T-cell (primary cell): ENCODE measurements at places on chromosomes 2 and 18.
A peak's percentile ranks its signal among the peaks of the same experiment; 100 is the strongest.

- DNase-seq: no peak
Observed at GRCh38 chr18:37422116-37422515, 143.5 kb downstream of the CELF4 start.

DNA sequence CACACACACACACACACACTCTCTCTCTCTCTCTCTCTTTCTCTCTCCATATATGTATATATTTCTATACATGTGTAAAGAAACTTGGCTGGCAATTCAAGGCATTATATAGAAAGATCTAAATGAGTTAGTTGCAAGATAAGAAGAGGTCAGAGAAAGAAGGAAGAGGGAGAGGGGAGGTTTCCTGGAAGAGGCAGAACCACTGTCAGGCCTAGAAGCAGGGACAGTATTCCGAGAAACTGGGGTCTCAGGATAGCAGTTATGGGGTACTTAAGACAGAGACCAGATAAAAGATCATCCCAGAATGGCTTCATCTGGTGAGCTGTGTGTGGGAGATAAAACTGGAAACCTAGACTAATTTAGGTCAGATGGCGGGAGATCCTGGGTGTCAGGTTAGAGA, 180.8 kb downstream of the CAMKMT start:
- DNase-seq: no peak

- DNase-seq: no peak
Observed at GRCh38 chr18:77248873-77249568, 627 bp upstream of the GALR1 start.

GRCh38 chr2:96138179-96139145, at the start of gene ASTL:
TSS of gene ASTL (minus strand) at chr2:96138502. CDS start at chr2:96138436, 66 bp downstream.
- DNase-seq: peak; percentile 63

DNA sequence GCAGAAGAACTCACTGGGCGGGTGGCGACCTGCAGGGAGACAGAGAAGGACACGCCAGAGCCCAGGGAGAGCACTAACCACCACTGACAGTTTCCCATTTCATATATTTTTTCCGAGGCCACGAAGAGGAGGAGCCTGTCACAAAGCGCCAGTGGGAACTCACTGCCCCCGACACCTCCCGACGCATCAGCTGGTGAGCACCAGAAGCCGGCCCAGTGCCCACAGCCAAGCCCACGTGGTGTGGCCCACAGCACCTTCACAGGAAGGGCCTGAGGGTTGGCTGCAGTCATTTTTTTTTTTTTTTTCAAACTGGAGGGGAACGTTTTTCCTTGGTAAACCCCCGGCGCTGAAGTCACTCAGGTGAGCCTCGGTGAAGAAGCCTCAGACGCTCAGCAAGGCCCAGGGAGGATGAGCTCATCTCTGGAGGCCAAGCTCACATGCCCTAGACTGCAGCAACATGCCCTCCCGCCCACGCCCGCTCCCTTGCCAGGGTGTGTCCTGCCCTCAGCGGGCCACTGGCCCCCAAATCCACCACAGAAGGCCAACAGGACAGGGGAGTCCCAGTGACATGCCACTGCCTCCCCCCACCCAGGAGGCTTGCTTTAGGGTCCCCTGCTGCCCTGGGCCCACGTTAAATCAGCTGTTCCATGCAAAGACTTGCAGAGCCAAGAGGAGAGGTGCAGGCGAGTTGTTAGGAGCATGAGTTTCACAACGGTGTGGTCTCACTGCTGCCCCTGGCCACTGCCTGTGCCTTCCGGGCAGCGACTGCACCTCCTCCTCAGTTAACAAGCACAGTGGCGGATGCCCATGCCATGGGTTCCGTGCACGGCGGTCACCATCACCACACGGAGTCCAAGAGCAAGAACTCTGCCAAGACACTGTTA, 68.1 kb downstream of the PARD6G start:
- no peak for DNase-seq

DNA sequence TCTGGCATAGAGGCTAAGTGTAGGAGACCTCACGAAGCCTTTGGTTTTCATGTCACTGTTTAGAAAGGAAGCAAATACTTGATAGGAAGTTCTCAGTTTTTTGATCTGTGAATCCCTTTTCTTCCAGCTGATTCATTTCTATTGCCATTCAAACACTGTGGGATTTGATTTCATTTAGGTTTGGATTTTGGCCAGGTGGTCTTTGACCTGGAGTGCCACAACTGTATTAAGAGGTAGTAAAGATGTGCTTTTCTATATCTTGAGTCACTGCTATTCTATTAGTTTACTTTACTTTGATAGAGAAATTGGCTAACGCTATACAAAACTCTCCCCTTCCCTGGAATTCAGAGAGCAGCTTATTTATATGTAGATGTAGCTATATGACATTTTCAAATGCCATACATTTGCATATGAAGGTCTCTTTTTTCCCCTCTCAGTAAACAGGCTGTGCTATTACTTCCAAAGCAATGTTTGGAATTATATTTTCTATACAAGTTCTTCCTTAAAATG, 132.4 kb upstream of the CAVIN2 start:
- no peak for DNase-seq

GRCh38 chr2:136281281-136282114, 163.5 kb upstream of the CXCR4 start:
- DNase-seq: peak; percentile 49

DNA sequence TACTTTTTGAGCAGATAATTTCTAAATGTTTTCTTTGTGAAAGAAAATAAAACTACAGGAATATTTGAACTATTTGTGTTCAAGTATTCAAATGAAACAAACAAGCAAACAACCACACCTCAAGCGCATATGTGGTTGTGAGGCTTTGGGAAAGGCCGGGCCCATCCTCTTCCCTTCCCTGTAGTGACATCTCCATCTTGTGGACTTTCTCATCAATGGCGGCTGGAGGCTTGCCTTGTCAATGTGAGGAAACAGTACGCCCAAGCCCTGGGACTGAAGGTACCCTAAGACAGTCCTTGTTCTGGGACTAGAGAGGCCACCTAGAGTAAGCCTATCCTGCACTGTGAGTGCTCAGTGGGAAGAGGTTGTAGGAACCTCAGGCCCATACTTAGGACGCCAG, 166.8 kb downstream of the TPGS2 start:
- DNase-seq: no peak

- no peak for DNase-seq
Observed at GRCh38 chr2:46058140-46058539, 239.1 kb upstream of the EPAS1 start.

GRCh38 chr18:5238371-5238976, 41.4 kb upstream of the AKAIN1 start:
- DNase-seq: peak; percentile 32

DNA sequence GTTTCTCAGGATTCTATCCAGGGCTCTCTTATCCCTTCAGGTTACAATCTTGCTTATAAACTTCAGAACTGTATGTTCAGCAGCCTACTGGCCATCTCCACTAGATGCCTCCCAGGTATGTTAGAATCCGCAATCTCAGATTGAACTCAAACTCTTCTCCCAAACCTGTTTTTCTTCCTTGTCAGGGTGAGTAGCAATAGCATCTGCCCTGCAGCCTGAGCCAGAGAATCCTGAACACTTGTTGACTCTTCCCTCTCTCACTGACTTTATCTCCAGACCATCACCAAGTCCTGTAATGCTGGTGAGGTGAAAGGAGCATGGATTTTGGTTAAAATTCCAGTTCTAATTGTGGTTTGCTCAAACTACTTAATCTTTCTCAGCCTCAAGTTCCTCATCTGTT, 82.6 kb upstream of the ALPP start:
- DNase-seq: no peak

GRCh38 chr2:111231532-111232252, 111.0 kb downstream of the BCL2L11 start:
- no peak for DNase-seq

DNA sequence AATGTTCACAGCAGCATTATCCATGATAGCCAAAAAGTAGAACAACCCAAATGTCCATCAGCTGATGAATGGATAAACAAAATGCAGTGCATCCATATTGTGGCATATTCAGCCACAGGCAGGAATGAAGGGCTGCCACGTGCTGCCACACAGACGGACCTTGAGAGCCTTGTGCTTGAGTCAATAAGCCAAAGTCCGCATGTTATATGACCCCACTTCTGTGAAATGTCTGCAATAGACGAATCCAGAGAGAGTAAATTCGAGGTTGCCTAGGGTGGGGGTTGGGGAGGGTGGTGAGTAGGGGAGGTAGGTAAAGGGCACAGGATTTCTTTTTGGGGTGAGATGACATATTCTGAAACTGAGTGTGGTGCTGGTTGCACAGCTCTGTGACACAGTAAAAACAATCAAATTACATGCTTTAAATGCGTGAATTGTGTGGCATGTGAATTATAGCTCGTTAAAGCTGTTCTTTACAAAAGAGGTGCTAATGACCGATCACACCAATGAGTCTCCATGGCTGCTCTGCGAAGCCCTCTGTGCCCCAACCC, 38.9 kb upstream of the LDLRAD4 start:
- no peak for DNase-seq

DNA sequence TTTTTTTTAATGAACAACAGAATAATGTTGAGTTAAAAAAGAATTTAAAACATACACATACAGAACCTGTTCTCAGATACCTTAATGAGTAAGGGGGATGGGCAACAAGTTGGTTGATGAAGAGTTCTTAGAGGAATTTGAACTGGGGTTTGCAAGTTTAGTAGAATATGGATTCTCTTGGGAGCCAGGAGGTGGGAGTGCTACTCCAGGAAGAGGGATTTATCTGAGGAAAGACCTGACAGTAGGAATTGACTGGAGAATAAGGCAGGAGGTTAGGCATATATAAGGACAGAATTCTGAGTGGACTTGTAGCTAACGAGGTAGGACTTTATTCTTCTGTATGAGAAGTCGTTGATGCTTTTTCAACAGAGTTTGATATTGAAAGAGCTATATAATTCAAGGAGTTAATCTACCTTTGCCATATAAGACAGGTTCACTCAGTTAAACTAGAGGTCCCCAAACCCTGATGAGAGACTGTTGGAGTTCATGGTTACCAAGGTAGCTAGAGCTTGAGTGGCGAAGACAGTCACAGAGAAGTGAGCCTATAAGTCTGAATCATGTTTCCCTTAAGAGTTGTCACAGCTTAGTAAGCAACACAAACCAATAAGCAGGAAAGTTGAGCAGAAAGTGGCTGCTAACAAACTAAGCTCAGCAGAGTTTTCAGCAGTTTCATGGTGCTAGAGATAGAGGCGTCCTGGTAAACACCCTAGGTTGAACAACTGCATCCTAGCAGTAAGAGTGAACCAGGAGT, 88.2 kb downstream of the NCOA1 start:
- no peak for DNase-seq
